NCI-H2081 (cell line): ENCODE measurements at places on chromosomes 2 and 18.

GRCh38 chr2:160062292-160063005 lies at the start of gene PLA2R1:
Gene PLA2R1, minus strand, starts transcription at chr2:160062615. Its CDS starts 212 bp downstream, at chr2:160062403.
- DNase-seq = no peak

- no peak for DNase-seq
Observed at GRCh38 chr2:11004199-11004598, 92.5 kb downstream of the KCNF1 start.

DNA sequence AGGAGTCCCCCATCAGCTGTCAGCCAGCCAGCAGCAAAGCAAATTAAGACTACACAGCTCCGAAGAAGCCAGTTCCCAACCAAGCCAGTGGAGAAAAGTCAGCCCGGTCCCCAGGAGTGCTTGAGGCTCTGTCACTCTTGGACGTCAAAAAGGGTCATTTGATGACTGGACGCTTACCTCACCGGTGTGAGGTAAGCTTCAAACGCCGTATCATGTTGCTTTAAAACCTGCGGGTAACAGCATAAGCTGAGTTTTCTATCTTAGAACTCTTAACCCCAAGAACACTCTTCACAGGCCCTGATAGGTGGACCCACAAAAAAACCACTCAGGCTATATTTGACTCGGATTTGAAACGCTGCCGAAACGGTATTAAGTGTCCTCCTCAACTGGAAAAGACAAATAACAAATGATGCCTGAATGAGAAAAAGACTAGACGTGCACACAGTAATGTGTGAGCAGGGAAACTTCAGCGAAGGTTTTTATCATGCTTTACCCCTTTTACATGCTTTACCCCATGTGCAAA lies 682 bp upstream of the LNPK start:
- peak; percentile 45 for DNase-seq

DNA sequence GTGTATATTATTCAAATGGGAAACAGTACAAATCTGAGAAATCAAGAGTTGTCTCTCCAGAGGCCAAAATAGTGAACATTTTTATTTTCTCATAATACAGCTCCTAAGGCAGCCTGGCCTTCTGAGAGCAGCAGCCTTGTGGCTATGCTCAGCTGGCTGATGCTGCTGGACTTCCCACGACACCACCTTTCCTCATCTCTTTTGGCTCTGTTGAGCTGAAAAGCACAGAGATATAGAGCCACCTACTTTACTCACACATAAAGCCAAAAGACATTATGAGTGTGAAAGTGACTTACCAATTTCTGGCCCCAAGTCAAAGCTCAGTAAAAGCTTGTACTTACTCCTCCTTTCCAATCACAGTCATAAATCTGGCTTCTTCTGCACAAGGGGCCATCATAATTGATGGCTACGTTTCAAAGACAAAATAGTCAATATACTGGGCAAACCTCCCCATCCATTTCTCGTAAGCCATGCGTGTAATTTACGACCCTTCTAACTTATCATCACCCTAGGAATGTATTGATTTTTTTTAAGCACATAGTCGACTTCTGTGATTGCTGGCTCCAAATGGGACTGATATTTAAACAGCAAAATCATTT lies 18.6 kb upstream of the REG3A start:
- peak; percentile 4 for DNase-seq

DNA sequence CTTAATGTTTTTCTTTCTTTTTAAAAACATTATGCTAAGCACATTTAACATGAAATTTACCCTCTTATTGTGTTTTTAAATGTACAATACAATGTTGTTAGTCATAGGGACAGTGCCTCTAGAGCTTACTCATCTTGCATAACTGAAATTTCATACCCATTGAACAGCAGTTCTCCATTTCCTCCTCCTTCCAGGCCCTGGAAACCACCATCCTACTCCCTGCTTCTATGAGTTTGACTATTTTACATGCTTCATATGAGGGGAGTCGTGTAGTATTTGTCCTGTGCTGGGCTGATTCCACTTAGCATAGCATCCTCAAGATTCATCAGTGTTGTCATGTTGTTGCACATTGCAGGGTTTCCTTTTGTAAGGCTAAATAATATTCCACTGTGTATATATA lies 92.6 kb downstream of the SPATS2L start:
- no peak for DNase-seq

- DNase-seq = no peak
Observed at GRCh38 chr2:6917761-6918421, 679 bp downstream of the RNF144A start.

DNA sequence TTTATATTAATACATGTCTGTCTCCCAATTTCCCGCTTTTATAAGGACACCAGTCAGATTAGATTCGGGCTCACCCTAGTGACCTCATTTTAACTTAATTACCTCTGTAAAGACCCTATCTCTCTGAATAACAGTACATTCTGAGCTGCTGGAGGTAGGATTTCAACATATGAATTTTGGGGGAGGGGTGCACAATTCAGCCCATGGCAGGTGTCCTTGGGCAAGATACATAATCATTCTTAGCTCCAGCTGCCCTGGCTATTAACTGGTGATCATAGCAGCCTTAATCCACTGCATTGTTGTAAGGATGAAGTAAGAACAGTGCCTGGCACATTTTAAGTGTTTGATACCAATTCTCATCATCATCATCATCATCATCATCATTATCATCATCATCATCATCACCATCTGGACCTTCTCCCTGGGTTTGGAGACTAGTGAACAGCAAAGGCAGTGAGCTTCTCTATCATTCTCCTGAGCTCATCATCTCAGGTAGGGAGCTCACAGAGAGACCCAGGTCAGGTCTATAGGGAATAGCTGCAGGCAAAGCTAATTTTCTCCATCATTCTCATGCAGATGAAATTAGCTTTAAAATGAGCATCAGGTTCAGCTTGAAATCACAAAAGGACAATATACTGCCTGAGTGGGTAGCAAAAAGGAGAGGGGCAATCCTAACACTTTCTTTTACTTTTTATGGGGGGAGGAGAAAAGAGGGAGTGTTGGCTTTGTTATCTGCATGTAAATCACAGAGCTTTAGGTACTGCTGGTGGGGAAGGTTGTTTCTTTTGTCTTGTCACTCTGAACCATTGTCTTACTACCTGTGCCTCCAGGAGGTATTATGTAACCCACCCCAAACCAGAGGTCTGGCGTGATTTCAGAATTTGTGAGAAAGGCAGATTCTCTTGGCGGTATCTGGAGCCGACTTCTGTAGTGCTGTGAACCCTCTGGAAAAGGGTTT lies 125.5 kb upstream of the SPRED2 start:
- DNase-seq = no peak

DNA sequence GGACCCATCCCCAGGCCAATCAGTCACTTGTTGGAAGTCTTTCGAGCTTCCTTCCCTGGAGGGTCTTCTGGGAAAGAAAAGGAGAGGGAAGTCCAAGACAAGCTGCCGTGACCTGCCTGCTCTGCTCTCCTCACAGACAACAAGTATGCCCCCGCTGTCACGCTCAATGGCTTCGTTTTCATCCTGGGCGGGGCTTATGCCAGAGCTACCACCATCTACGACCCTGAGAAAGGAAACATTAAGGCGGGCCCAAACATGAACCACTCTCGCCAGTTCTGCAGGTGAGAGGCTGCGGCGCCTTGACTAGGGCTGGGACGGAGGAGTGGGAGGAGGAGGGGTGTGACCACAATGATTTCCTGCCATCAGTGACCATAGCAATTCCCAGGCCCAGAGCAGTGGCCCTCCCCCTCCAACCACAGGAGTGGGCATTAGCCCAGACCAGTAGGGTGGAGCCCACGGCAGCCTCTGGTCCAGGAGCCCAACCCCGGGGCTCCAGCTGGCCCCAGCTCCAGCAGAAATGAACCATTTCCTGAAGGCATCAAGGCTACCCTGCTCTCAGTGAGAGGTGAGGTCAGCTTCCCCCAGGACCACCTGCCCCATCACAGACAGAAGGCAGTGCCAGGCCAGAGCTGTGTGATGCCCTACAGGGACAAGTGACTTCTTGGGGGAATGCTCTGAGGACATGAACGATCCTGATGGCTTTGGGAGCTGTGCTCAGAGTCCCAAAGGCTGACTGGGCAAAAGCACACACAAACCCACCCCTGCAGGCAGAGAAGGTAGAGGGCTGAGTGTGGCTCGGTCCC lies 223.1 kb downstream of the ATAD2B start:
- DNase-seq = no peak

- peak; percentile 58 for DNase-seq
Observed at GRCh38 chr2:208466151-208466919, 59.7 kb downstream of the PTH2R start.

- no peak for DNase-seq
Observed at GRCh38 chr2:13284688-13285087, 568.0 kb downstream of the TRIB2 start.

- no peak for DNase-seq
Observed at GRCh38 chr2:130836501-130837174, at the start of gene ARHGEF4. Gene ARHGEF4, plus strand, starts transcription at chr2:130836914. Its CDS starts 40 bp downstream, at chr2:130836954.

GRCh38 chr2:204725693-204726360 lies 180.6 kb downstream of the PARD3B start:
- DNase-seq = no peak

DNA sequence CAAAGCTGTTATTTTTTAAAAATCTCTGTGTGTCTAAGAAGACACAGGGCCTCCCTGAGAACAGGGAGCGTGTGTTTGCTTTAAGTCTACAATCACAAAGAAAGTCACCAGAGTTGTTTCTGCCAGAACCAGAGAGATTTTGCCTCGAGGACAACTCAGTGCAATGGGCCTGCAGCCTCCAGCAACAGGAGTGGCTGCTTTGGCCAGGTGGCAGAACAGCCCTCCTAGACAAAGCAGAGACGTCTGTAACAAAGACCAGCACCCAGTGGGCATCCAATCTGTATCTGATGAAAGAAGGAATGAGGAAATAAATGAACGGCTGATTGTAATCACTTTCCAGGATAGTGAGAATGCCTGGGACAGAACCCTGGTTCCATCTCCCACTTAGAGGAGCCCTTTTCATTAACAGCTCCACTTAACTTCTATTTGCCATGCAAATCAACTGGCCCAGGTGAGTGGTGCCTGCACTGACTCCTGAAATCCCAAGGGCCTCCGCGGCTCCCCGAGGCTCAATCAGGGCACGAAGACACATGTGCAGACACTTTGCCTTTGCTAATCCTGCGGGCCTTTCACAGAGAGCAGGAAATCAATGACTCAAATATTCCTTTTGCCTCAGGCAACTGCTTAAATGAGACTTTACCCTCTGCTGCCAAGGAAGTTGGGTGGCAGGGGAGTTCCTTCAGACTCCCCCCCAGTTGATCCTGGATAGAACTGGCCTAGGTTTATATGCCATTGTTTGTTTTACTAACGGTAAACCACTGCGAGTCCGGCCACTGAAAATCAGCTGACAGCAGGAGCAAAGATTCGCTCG lies 146.5 kb downstream of the CABLES1 start:
- DNase-seq = no peak

DNA sequence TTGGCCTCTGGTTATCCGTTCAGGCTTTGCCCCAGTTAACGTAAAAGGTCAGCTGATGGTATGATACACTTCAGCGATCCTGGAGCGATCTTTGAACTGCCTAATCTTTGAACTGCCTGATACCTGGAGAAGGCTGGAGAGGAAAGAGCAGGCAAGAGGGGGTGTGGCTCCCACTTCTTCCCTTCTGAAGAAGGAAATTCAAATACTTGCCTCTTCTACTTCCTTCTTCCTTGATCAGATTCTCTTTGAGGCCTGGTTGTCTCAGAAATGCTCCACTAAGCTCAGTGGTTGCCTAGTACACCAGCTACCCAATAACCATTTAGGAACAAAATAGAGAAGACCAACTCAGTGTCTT lies 619 bp downstream of the GALM start:
- DNase-seq = no peak

GRCh38 chr2:177289824-177290628 lies 25.5 kb upstream of the NFE2L2 start:
- no peak for DNase-seq

GRCh38 chr2:235199128-235199527 lies 247.3 kb downstream of the SH3BP4 start:
- no peak for DNase-seq

DNA sequence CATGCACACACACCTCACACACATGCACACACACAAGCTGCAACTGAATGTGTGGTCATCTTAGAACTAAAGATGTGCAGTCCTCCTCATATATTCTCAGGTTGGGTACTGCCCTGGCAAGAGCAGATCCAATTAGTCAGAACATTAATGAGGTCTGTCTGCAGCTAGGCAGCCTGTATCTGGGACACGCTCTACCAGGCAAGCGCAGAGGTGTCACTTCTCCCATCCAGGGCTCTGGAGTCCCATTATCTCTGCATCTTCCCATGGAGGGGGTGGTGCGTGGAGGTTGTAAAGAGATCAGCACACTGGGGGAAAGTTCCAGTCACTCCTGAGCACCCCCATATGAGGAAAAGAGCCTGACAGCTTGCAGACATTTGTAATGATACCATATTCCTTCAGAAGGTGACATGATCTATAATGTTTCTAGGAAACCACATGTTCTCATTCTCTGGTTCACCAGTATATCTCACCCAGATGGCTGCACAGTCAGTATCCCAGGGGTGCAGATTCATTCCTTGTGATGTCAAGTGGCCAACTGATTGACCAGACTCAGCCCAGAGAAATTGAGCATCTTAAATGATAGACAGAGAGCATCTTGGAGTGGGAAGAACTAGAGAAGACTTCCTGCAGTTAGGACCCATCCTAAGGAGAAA lies 95.4 kb downstream of the RTN4 start:
- DNase-seq = no peak

DNA sequence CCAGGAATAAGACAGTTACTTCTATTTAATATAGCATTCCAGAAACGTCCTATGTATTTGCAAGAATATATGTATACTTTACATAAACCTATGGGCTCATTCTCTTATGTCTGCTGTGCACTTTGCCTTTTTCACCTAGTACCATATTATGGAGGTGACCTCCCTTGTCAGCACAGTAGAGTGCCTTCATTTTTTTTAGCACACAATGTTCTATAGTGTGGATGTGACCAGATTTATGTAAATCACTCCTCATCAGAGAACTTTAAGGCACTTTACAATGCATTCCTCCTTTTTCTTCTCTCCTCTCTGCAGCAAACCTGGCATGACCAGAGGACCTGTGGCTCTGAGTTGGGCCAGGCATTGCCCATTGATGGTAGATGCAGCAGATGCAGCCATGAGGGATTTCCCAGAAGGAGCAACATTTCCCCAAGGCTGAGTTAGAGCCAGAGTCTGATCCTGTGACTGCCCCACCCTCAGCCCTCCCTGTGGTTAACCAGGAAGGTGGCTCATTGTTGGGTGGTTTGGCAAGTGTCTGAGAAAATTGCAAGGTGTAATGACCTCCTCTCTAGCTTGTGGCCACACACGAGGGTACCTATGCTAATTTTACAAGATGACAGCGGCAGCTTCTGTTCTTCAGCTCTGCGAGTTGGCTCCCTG lies 76.5 kb upstream of the DLX2 start:
- no peak for DNase-seq

DNA sequence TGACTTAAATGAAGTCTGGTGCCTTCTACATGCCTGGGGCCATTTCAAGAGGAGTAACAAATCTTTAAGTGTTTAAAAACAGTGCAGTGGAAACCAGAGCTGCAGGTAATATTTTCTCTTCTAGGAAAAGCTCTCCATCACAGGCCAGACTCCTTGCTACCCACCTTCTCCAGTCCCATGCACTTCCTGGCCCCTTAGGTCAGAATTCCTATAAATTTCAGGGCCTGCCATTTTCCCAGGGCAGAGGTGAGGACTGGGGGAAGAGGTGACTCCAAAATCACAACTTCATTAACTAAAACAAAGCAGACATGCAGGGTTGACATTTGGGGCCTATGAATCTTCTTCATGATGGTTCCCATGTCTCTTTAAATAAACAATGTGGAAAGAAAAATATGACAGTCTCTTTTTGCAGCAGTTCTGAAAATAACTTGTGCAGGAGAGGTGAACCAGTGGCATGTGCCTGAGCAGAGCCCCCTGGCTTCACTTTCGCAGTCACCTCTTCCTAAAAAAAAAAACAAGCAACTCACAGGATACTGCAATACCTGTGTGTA lies 63.7 kb upstream of the TANC1 start:
- no peak for DNase-seq
